ENCODE measurements at places on chromosomes 5 and 9.

- no peak for DNase-seq
Measured at GRCh38 chr5:73770172-73771025, 144.4 kb downstream of the ARHGEF28 start.

GRCh38 chr5:57349214-57349613 lies 133.4 kb downstream of the ACTBL2 start:
- DNase-seq = no peak

DNA sequence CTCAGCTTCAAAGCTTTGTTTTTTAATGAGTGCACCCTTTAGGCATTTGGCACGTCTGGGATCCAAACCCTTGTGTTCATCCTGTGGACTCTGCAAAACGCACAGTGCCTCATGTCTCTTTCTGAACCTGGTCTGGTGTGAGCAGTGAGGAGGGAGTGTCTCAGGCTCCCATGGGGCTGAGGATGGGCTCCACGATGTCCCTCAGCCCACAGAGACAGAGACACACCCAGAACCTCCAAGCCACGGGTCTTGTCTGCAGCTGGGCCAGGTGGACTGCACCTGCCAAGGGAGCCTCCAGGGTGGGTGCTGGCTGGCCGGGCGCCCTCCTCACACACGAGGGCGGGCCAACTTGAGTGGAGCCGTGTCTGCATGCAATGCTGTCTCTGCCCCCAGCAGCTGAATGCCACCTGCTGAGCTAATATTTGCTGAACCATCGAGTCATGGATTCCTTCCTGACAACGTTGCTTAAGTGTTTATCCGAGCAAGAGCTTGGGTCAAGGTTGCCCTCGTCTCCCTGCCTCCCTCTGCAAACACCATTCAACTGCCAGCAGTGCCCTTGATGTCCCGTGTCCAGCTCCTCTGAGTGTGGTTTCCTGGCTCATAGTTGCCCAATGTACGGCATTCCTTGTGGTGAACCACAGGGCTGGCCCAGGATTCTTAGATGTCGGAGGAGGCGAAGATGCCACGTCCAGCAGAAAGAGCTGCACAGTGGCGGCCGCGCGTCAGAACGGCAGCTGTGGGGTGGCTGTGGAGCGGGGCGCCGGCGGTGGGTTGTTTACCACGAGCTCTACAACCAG lies 31.4 kb upstream of the LPCAT1 start:
- no peak for DNase-seq

- no peak for DNase-seq
Measured at GRCh38 chr9:36056896-36057295, 20.2 kb downstream of the RECK start.

GRCh38 chr5:8068078-8068477 lies 199.1 kb downstream of the MTRR start:
- no peak for DNase-seq

- no peak for DNase-seq
Measured at GRCh38 chr5:139638736-139639618, 9.2 kb upstream of the CXXC5 start.

DNA sequence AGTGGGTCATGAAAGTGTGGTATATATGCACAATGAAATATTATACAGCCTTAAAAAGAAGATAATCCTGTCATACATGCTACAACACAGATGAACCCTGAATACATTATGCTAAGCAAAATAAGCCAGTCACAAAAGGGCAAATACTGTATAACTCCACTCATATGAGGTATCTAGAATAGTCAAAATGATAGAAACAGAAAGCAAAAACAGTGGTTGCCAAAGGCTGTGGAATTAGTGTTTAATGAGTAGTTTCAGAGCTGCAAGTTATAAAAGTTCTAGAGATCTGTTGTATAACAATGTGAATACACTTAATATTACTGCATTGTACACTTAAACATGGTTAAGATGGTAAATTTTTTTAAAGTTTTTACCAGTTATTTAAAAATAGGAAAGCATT lies 135.0 kb downstream of the OXCT1 start:
- DNase-seq = no peak

- DNase-seq = no peak
Measured at GRCh38 chr9:37512437-37512836, 26.7 kb downstream of the POLR1E start.

DNA sequence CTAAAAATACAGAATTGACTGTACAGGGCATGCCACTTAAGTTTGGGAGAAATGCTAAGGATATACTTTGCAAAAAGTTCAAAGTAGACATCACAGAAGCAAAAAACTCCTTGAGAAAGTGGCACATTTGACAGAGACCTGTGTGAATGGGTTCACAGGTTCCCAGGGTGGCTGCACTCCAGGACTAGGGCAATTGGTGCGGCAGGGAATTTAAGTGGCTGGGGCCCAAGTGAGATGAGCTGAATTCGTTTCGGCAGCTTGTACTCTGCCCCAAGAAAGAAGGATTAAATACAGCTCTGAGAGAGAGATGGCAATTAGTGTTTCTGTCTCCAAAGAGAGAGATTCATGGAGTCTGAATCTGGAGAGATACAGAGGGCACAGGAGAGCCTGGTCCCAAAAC lies 280.1 kb downstream of the FBXL17 start:
- DNase-seq = no peak

GRCh38 chr5:35089334-35090314 lies 41.9 kb upstream of the AGXT2 start:
- DNase-seq = peak; percentile 11

GRCh38 chr5:626850-627249 lies 14.7 kb downstream of the CEP72 start:
- DNase-seq = no peak

GRCh38 chr5:72955143-72955767 lies 586 bp upstream of the FCHO2 start:
- no peak for DNase-seq

DNA sequence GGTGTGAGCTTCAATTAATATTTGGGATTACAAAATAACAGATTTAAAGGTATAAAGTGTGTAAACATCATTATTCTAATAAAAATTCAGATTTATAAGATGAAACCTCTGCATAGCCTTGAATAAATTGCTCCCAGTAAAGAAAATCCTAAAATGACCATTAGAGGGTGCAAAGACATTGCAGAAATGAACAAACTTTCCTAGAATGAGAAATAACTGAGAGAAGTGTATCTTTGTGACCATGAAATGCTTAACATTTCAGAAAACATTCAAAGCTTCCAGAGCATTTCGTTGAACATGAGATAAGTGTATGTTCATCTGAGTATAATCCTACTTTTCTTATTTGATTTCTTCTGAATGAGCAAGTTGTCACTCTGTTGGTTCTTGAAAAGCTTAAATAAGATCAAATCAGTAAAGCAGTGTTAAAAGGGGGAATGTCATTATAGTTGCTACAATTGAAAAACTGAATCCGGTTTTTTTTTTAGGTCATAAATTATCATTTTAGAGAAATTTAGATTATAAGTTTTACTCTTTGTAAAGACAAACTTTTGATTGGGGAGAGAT lies 24.7 kb upstream of the NUDT12 start:
- DNase-seq = no peak

- no peak for DNase-seq
Measured at GRCh38 chr9:135252980-135253304, 165.5 kb downstream of the OLFM1 start.
